ENCODE measurements at places on chromosomes 16 and 17.

GRCh38 chr17:29131814-29132682 is 48.1 kb downstream of the MYO18A start:
- no peak overlapping the region for H3K27ac ChIP-seq
- no peak overlapping the region for H3K4me3 ChIP-seq
- peaks cover 50% of the 10 kb centered on the region for H3K4me1 ChIP-seq
- no peak for DNase-seq
- H3K36me3 ChIP-seq: peaks cover 37% of the 10 kb centered on the region

DNA sequence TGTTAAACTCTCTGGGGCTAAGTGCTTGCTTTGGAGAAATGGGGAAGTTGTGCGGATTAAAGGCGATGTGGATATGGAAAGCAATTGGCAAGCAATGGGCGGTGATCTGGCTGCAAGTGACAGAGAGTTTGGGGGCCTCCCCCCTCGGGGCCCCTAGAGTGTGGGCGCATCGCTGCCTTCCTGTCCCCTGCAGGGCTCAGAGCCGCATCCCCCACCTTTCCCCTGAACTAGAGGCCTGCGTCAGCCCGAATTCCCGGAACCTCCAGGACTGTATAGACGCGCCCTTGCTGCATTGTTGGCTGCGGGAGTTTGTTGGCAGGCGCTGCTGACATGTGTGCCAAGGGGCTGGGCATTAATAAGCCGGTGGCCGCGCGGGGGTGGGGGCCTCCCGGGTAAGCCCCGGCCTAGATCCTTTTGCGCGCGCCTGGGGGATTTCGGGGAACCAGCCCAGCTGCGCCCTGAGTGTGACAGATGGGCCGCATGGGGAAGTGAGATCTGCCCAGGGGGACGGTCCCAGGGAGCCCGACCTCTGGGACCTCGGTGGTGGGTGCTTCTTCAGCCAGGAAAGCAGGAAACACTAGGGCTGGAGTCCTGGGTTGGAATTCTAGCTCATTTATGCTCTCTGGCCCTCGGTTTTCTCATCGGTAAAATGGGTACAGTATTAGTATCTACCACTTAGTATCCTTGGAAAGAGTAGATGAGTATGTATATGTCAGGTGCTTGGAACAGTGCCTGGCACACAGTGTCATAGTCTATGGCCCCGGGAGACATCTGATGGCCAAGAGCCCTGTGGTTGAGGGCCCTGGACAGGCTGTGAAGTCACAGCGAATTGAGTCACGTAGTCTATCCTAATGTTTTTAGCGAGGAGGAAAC is 1.0 kb downstream of the EEF2K start:
- H3K4me1 ChIP-seq: peaks cover 14% of the 10 kb centered on the region
- DNase-seq: peak; percentile 33
- H3K27me3 ChIP-seq: no peaks in the 10 kb centered on the region
- peak overlapping the region; percentile 68 for H3K27ac ChIP-seq

DNA sequence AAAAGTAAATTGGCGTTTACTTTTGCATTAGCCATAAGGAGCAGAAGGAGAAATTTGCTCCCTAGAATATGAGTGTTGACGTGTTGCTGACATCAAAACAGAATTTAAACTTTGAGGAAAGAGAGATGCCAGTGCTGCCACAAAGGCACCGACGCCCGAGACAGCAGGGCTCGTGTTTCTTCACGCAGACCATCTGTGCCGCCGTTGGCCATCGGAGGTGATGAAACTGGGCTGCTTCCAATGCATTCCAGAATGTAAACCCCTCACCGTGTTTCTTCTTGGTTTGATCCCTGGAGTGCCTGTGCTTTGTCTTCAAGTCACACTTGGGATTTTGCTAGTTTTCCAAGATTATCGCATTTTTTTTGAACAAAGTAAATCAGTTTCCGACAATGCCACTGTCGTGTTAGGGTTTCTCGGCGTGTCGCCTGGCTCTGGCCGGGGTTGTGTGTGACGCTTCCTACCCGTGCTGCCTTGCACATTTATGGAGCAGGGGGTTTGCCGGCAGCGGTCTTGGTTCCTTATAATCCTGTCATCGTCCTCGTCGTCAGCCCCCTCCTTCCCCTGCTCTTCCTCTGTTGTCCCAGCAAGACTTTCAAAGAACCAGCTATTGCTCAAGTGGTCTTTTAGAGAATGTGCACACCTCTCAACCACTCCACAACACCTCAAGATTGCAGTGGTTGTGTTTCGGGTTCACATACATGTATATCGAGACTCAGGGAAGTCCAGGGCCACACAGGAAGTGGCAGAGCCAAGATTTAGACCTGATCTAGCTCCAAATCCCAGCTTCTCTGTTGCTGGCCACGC is 103.9 kb downstream of the METRNL start:
- no peak for DNase-seq
- no peaks in the 10 kb centered on the region for H3K36me3 ChIP-seq
- H3K27me3 ChIP-seq: no peaks in the 10 kb centered on the region
- no peak overlapping the region for H3K27ac ChIP-seq
- no peak overlapping the region for H3K4me3 ChIP-seq

GRCh38 chr17:79132271-79133064 is 57.8 kb downstream of the ENGASE start:
- H3K36me3 ChIP-seq: no peaks in the 10 kb centered on the region
- no peak overlapping the region for H3K4me3 ChIP-seq
- H3K4me1 ChIP-seq: no peaks in the 10 kb centered on the region
- H3K27me3 ChIP-seq: no peaks in the 10 kb centered on the region
- DNase-seq: no peak
- H3K27ac ChIP-seq: no peak overlapping the region

- H3K27ac ChIP-seq: no peak overlapping the region
- DNase-seq: no peak
- no peak overlapping the region for H3K4me3 ChIP-seq
- H3K4me1 ChIP-seq: no peaks in the 10 kb centered on the region
These were observed 4.1 kb upstream of the CCL13 start for GRCh38 chr17:34352191-34352590.

DNA sequence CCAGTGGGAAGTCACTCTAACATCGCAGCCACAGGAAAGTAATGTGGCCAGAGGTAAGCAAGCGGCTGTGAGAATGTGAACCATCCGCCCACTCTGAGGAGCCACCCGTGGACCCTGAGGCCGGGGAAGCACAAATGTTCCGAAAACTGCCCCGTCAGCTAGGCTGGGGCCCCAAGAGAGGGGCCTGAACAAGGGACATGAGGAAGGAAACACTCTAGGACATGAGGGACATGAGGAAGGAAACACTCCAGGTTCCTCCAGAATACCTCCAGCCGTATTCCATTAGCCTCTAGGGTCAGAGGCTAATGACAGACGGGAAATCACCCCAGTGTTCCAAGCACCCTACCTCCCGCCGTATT is 317 bp downstream of the TEFM start:
- H3K36me3 ChIP-seq: peaks cover 4% of the 10 kb centered on the region
- H3K27ac ChIP-seq: peak overlapping the region; percentile 79
- H3K4me3 ChIP-seq: peak overlapping the region; percentile 94

DNA sequence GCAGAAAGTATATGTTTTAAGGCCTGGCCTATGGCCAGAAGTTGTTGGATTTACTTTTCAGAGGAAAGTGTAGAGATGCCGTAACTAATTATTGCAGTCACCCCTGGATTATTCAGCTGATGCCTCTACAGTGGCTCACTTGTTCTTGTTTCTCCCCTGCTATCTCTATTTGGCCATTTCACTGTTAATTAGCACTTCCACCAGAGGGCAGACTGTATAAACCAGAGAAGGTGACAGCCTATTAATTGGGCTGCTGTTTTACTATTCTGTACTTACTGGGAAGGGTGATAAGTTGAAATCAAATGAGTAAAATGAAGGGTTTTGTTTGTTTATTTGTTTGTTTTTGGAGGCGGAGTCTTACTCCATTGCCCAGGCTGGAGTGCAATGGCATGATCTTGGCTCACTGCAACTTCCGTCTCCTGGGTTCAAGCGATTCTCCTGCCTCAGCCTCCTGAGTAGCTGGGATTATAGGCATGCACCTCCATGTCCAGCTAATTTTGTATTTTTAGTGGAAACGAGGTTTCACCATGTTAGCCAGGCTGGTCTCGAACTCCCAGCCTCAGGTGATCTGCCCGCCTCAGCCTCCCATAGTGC is 66.0 kb downstream of the CDK12 start:
- no peak for DNase-seq
- H3K4me3 ChIP-seq: no peak overlapping the region
- H3K27me3 ChIP-seq: no peaks in the 10 kb centered on the region
- H3K4me1 ChIP-seq: no peaks in the 10 kb centered on the region

GRCh38 chr16:19520861-19521331 is 1.0 kb downstream of the GDE1 start:
- peak overlapping the region; percentile 78 for H3K27ac ChIP-seq
- peak overlapping the region; percentile 87 for H3K4me3 ChIP-seq
- DNase-seq: no peak
- peaks cover 5% of the 10 kb centered on the region for H3K36me3 ChIP-seq

GRCh38 chr16:85359147-85359822 is 247.0 kb upstream of the CIBAR2 start:
- no peak overlapping the region for H3K4me3 ChIP-seq
- DNase-seq: no peak
- no peaks in the 10 kb centered on the region for H3K36me3 ChIP-seq
- H3K27ac ChIP-seq: no peak overlapping the region

GRCh38 chr16:65125322-65125721 is 3.5 kb upstream of the CDH11 start:
- H3K27me3 ChIP-seq: no peaks in the 10 kb centered on the region
- no peak overlapping the region for H3K27ac ChIP-seq
- no peaks in the 10 kb centered on the region for H3K36me3 ChIP-seq
- DNase-seq: no peak
- no peaks in the 10 kb centered on the region for H3K4me1 ChIP-seq

DNA sequence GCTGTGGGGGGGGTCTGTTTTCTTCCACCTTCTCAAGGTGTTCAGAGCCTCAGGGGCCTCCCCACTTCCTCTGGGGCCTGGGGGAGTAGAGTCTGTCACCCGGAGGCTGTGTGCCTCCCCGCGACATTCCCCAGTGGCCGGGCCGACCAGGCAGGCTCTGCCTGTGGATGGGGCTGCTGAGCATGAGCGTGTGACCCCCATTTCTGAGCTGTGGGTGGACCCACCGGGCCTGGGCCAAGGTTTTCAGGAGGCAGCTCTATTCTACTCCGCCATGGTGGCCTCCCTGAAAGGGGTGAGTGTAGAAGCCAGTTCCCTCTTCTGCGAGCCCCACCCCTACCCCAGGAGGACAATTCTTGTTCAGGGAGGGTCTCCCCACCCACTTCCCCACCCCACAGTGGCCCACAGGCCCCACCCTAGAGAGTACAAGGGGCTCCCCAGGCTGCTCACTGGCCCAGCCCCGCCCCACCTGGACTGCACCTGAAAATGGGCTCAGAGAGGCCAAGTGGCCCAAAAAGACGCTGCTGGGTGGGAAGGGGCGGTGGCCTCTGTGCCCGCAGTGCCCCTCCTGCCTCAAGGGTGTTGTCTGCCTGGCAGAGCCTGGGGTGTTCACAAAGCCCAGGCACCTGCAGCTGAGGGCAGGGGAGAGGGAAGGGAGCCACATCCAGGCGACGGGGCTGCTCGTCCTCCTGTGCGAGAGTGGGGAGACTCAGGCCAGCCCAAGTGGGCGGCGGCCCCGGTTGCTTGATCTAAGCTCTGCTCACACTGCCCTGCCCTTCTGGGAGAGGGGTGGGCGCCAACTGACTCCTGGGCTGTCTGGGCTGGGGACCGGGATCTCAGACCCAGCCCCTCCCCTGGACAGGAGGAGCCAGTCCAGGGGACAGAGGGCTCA is 1.3 kb downstream of the MSLN start:
- no peak overlapping the region for H3K4me3 ChIP-seq
- no peak overlapping the region for H3K27ac ChIP-seq
- DNase-seq: no peak
- H3K27me3 ChIP-seq: no peaks in the 10 kb centered on the region
- H3K36me3 ChIP-seq: no peaks in the 10 kb centered on the region

- peaks cover 67% of the 10 kb centered on the region for H3K36me3 ChIP-seq
- H3K4me1 ChIP-seq: peaks cover 29% of the 10 kb centered on the region
- no peak for DNase-seq
- no peaks in the 10 kb centered on the region for H3K27me3 ChIP-seq
- no peak overlapping the region for H3K27ac ChIP-seq
These were observed 29.1 kb downstream of the MBTPS1 start for GRCh38 chr16:84087466-84088151.

DNA sequence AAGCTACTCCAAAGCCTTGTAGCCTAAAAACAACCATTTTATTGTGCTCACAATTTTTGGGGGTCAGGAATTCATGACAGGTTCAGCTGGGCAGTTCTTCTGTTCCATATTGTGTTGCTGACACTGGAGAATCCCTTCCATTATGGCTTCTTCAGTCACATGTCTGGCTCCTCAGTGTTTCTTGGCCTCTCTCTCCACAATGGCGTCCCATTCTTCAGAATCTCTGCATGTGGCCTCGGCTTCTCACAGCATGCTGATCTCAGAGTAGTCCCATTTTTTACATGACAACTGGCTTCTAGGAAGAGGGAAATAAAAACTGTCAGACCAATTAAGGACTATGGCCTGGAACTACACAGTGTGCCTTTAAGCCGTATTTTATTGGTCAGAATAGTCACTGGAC is 49.7 kb downstream of the NF1 start:
- H3K36me3 ChIP-seq: no peaks in the 10 kb centered on the region
- H3K27ac ChIP-seq: no peak overlapping the region
- no peaks in the 10 kb centered on the region for H3K4me1 ChIP-seq
- no peaks in the 10 kb centered on the region for H3K27me3 ChIP-seq
- no peak overlapping the region for H3K4me3 ChIP-seq

- no peaks in the 10 kb centered on the region for H3K36me3 ChIP-seq
- no peaks in the 10 kb centered on the region for H3K4me1 ChIP-seq
- no peak overlapping the region for H3K4me3 ChIP-seq
- DNase-seq: no peak
- H3K27me3 ChIP-seq: no peaks in the 10 kb centered on the region
- no peak overlapping the region for H3K27ac ChIP-seq
These were observed 21.4 kb downstream of the MMP15 start for GRCh38 chr16:58046936-58047335.

- H3K4me1 ChIP-seq: peaks cover 16% of the 10 kb centered on the region
- no peaks in the 10 kb centered on the region for H3K36me3 ChIP-seq
- no peaks in the 10 kb centered on the region for H3K27me3 ChIP-seq
- no peak overlapping the region for H3K4me3 ChIP-seq
These were observed 76.4 kb downstream of the KCNJ12 start for GRCh38 chr17:21452377-21453143.

- no peak overlapping the region for H3K27ac ChIP-seq
- DNase-seq: no peak
- peaks cover 34% of the 10 kb centered on the region for H3K4me1 ChIP-seq
- no peaks in the 10 kb centered on the region for H3K27me3 ChIP-seq
- H3K4me3 ChIP-seq: no peak overlapping the region
These were observed 1.5 kb upstream of the PSMD3 start for GRCh38 chr17:39979016-39979670.

DNA sequence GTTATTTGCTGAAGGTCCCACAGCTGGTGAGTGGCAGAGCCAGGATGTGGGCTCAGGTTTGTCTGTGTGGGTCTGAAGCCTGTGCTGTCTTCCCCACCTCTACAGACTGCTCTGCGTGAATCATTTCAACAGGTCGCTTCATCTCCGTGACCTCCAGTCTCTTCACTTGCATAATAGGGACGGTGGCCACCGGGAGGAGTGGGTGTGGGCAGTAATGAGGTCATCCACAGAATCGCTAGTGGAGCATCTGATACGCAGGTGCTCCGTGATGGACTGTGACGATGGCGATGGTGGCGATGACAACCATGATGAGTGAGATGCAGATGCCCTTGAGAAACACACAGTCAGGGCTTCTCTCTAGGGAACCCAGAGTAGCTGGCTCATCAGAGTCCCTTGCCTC is 120.2 kb downstream of the RAP1GAP2 start:
- H3K36me3 ChIP-seq: peaks cover 6% of the 10 kb centered on the region
- H3K27ac ChIP-seq: no peak overlapping the region
- H3K4me1 ChIP-seq: no peaks in the 10 kb centered on the region
- no peak overlapping the region for H3K4me3 ChIP-seq
- H3K27me3 ChIP-seq: no peaks in the 10 kb centered on the region

Measured in CD4-positive, alpha-beta memory T cell (primary cell).